ENCODE measurements at places on chromosomes 6 and 20. TPM values are rescaled to one million over a fixed set of nuclear protein-coding genes. Genes with fewer than 3 reads are reported as not detected.

Gene MDC1
- total RNA-seq: 9.9 TPM

Gene SLC35D3
- not detected for total RNA-seq

Gene SLC35F1
- total RNA-seq: 0.33 TPM

Gene STMND1
- not detected for total RNA-seq

Gene FOXS1
- 15.2 TPM for total RNA-seq

Gene NHLRC1
- total RNA-seq: 1.9 TPM

All from mesangial cell (primary cell).